ENCODE measurements at places on chromosomes 1 and 21. TPM values are rescaled to one million over a fixed set of nuclear protein-coding genes. Genes with fewer than 3 reads are reported as not detected.
A peak's percentile ranks its signal among the peaks of the same experiment; 100 is the strongest.

LINGO4 gene
- total RNA-seq = not detected

AUNIP gene
- total RNA-seq = 7.2 TPM

LIN28A gene
- total RNA-seq = not detected

TBX19 gene
- 1.1 TPM for total RNA-seq

MRPL37 gene
- 80.1 TPM for total RNA-seq

CR1 gene
- total RNA-seq = not detected

BMP8B gene
- total RNA-seq = not detected

EPHA2 gene
- not detected for total RNA-seq

PLPPR4 gene
- not detected for total RNA-seq

FCRL5 gene
- 0.93 TPM for total RNA-seq

ANGPTL7 gene
- not detected for total RNA-seq

TCHHL1 gene
- not detected for total RNA-seq

TSSK3 gene
- 1.4 TPM for total RNA-seq

GRCh38 chr1:108575375-108575774, 15.5 kb downstream of the EEIG2 start:
- no peaks in the 10 kb centered on the region for H3K27me3 ChIP-seq
- no peak overlapping the region for H3K4me3 ChIP-seq
- H3K36me3 ChIP-seq = no peaks in the 10 kb centered on the region
- DNase-seq = no peak
- peaks cover under 1% of the 10 kb centered on the region for H3K4me1 ChIP-seq

DNA sequence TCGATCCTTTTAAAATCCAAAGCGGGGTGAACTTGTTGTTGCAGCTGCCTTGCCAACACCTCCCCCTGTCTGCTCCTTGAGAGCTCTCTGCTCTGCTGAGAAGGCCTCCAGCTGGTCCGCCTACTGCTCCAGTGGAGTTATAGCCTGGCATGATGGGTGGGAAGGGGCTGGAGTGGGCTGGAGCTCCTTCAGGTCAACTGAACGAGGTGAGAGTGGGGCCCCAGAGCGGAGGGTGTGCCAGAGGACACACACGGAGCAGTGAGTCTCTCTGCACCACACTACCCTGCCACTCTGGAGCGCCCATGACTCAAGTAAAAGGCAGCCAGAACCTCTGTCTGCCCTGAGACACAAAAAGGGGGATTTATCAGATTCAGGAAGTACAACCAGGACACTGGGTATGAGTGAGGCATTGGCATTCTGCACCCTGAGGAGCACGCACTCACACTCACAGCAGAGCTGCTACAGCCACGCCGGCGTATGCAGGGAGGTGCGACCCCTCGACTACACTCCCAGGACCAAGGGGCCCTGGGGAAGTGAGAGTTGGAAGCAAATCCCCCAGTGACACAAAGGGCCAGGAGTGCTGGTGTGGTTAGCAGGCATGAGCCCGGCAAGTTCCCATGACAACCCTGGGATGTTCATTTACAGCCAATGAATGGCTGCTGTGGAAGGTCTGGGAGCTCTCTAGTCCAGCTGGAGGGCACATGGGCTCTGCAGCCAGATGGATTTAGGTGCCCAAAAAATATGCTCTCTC, 28.0 kb upstream of the EVA1B start:
- no peak overlapping the region for H3K4me3 ChIP-seq
- no peak for DNase-seq
- no peaks in the 10 kb centered on the region for H3K27me3 ChIP-seq
- no peaks in the 10 kb centered on the region for H3K4me1 ChIP-seq

GRCh38 chr1:25562101-25562927, 18.9 kb downstream of the LDLRAP1 start:
- no peak overlapping the region for H3K27ac ChIP-seq
- DNase-seq = peak; percentile 87
- H3K4me3 ChIP-seq = no peak overlapping the region
- no peaks in the 10 kb centered on the region for H3K27me3 ChIP-seq

DNA sequence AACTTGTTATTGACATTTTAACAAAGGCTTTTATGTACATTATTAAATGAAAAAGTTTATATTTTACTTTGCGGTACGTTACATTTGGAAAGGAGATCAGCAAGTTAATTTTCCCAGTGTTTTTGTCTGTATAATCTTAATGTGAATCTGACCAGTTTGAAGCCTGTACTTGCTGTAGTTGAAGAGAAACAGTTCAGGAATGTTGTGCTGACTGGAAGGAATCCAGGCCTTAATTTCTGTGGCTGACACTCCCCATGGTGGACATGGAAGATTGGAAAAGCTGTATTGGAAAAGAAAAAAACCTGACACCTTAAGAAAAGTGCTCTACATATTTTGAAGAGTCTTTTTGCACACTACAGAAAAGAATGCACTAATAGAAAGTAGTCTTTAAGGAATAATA, 15.5 kb downstream of the LEPR start:
- no peak overlapping the region for H3K27ac ChIP-seq
- no peak for DNase-seq
- no peaks in the 10 kb centered on the region for H3K27me3 ChIP-seq
- no peaks in the 10 kb centered on the region for H3K4me1 ChIP-seq

DNA sequence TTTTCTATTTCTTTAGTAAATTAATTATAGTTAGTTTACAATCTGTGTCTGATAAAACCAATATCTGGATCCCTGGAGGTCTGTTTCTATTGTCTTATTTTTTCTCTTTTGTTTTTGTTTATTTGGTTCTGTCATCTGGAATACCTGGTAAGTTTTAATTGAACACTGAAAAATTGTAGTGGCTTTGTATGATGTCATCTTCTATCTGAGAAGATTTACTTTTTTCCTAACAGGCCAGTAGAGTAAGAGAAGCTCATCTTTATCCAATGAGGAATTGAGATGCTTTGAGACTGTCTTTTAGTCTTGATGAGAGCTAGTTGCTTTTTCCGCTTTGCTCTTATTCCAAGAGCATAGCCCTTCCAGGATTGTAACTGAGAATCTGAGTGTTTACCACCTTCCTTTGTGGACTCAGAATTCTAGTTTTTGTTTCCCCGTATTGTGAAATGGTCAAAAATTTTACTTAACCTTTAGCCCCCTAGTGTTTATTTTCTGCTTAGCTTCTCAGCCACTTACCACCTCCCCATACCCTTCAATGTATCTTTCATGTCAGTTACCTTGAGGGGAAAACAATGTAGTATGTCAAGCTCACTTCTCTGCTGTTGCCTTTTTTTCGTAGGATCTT, 25.0 kb downstream of the PTGFRN start:
- no peaks in the 10 kb centered on the region for H3K27me3 ChIP-seq
- no peak overlapping the region for H3K27ac ChIP-seq
- peak; percentile 56 for DNase-seq
- H3K4me3 ChIP-seq = no peak overlapping the region
- H3K36me3 ChIP-seq = no peaks in the 10 kb centered on the region
- H3K4me1 ChIP-seq = no peaks in the 10 kb centered on the region

DNA sequence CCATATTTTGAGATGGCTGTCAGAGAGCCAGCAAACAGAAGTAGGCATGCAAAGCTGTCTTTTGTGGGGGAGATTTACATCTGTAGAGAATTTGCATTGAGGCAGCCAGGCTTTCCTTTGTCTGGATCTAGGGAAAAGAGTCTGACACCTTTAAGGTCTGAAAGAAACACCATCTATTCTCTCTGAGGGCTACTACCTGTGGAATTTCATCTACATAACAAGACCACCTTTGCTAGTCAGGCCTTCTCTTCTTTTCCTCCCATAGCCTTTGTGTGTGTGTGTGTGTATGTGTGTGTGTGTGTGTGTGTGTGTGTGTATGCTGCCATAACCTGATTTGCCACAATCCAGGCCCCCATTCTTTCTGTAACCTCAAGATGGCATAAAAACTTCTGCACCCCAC, 28.4 kb upstream of the DMRTB1 start:
- no peak overlapping the region for H3K27ac ChIP-seq
- no peak for DNase-seq

DNA sequence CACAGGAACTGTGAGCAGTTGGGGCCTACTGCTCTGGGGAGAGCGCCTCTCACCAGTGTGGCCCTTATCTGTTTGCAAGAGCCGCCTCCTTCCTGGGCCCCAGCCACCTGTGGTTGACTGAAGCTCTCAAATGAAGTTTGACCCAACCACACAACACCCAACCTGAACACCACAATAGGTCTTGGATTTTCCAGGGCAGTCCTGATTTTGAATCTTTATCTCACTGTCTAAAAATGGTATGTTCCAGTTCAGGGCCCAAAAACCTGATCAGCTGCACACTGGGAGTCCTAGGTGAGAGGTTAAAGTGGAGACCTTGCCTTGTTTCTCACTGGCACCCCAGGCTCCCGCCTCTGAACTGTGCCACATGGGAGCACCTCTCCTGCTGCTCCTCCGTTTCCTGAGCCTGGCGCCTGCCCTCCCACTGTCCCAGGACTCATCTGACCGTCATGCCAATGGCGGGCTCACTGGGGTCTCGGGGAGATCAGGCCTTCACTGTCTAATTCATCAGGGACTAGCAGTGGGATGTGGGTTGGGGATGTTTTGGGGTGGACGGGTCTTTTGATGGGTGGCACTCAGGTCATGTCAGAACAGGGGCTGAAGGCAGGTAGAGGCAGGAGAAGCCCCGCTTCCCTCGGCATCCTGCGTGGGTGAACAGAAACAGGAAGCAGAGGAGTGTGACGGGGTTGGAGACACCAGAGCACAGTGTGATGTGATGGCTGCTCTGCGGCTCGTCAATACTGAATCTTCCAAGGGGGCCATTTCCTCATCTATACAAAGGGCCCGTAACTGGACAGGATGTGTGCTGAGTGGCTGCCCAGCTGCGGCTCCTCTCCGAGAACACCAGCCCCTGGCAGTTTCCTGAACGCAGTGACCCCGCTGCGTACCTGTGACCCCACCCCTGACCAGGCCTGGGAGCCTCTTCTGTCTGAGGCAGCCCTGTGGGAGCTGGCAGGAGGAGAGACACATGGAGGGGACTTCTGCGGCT, 59.6 kb upstream of the ITPKB start:
- H3K27me3 ChIP-seq = no peaks in the 10 kb centered on the region
- DNase-seq = no peak
- H3K4me3 ChIP-seq = no peak overlapping the region

- H3K27me3 ChIP-seq = no peaks in the 10 kb centered on the region
- H3K27ac ChIP-seq = no peak within 1 kb of the TSS
- DNase-seq = no peak
Measured at GRCh38 chr1:173669491-173669941, at the start of gene ANKRD45. Gene ANKRD45, minus strand, starts transcription at chr1:173669851. Its CDS starts 10,433 bp downstream, at chr1:173659418.

- H3K4me3 ChIP-seq = no peak overlapping the region
- no peaks in the 10 kb centered on the region for H3K27me3 ChIP-seq
- H3K27ac ChIP-seq = peak overlapping the region; percentile 76
- peaks cover 57% of the 10 kb centered on the region for H3K4me1 ChIP-seq
- no peak for DNase-seq
Measured at GRCh38 chr1:109616391-109616790, 3.0 kb downstream of the GNAT2 start.

DNA sequence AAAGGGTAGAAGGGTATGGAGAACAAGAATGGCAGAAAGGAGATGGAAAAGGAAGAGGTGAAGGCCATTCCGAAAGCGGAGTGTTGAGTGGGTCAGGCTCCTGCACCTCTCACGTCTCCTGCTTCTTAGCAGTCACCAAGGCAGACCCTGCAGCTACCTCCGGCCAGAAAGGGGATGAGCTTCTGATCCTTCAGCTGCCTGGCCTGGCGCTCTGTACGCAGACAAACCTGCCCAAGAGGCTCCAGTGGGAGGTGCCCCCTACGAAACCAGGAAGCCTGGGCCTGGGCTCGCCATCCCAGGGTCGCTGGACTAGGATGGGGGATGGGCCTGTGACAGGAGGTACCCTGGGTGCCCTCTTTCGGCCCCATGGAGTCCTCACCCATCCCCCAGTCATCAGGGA, 3.0 kb downstream of the GPR61 start:
- H3K27me3 ChIP-seq = no peaks in the 10 kb centered on the region
- DNase-seq = no peak
- H3K4me3 ChIP-seq = no peak overlapping the region
- no peaks in the 10 kb centered on the region for H3K36me3 ChIP-seq
- H3K4me1 ChIP-seq = peaks cover 13% of the 10 kb centered on the region

- no peaks in the 10 kb centered on the region for H3K27me3 ChIP-seq
- no peaks in the 10 kb centered on the region for H3K36me3 ChIP-seq
- H3K4me1 ChIP-seq = no peaks in the 10 kb centered on the region
- H3K4me3 ChIP-seq = no peak overlapping the region
Measured at GRCh38 chr21:30579346-30579745, 10.9 kb downstream of the KRTAP22-2 start.

DNA sequence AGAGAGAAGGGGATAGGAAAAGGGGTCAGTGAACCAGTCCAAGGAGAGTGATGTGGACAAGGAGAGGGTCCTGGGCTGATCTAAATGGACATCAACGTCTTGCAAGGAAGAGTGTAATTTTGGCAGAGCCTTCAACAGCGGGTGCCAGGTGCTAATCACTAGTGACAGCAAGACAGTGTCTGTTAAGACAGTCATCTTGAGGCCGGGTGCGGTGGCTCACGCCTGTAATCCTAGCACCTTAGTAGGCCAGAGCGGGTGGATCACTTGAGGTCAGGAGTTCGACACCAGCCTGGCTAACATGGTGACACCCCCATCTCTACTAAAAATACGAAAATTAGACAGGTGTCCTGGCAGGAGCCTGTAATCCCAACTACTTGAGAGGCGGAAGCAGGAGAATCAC, 12.2 kb upstream of the PADI6 start:
- no peaks in the 10 kb centered on the region for H3K4me1 ChIP-seq
- no peaks in the 10 kb centered on the region for H3K27me3 ChIP-seq
- no peak overlapping the region for H3K27ac ChIP-seq
- H3K36me3 ChIP-seq = no peaks in the 10 kb centered on the region
- DNase-seq = no peak

GRCh38 chr1:198906739-198907422, 268.0 kb downstream of the PTPRC start:
- no peak overlapping the region for H3K27ac ChIP-seq
- peaks cover 21% of the 10 kb centered on the region for H3K4me1 ChIP-seq
- no peak for DNase-seq
- H3K36me3 ChIP-seq = no peaks in the 10 kb centered on the region
- H3K4me3 ChIP-seq = no peak overlapping the region

GRCh38 chr1:62321446-62321845, 2.2 kb upstream of the KANK4 start:
- no peaks in the 10 kb centered on the region for H3K27me3 ChIP-seq
- H3K4me1 ChIP-seq = no peaks in the 10 kb centered on the region
- no peak for DNase-seq
- H3K36me3 ChIP-seq = no peaks in the 10 kb centered on the region

- no peak overlapping the region for H3K27ac ChIP-seq
- H3K36me3 ChIP-seq = no peaks in the 10 kb centered on the region
- peak; percentile 86 for DNase-seq
- H3K4me3 ChIP-seq = no peak overlapping the region
Measured at GRCh38 chr1:39098546-39099250, 72.5 kb downstream of the NDUFS5 start.

GRCh38 chr1:83693427-83694126, 305.4 kb downstream of the TTLL7 start:
- H3K27me3 ChIP-seq = no peaks in the 10 kb centered on the region
- H3K27ac ChIP-seq = no peak overlapping the region
- H3K4me3 ChIP-seq = no peak overlapping the region

GRCh38 chr1:23772049-23772853, 6.0 kb upstream of the PITHD1 start:
- peak; percentile 95 for DNase-seq
- H3K36me3 ChIP-seq = no peaks in the 10 kb centered on the region
- no peak overlapping the region for H3K27ac ChIP-seq
- H3K27me3 ChIP-seq = no peaks in the 10 kb centered on the region
- peaks cover 28% of the 10 kb centered on the region for H3K4me1 ChIP-seq

All from Karpas-422 (cell line).